ENCODE measurements at places on chromosomes 12 and 14.

DNA sequence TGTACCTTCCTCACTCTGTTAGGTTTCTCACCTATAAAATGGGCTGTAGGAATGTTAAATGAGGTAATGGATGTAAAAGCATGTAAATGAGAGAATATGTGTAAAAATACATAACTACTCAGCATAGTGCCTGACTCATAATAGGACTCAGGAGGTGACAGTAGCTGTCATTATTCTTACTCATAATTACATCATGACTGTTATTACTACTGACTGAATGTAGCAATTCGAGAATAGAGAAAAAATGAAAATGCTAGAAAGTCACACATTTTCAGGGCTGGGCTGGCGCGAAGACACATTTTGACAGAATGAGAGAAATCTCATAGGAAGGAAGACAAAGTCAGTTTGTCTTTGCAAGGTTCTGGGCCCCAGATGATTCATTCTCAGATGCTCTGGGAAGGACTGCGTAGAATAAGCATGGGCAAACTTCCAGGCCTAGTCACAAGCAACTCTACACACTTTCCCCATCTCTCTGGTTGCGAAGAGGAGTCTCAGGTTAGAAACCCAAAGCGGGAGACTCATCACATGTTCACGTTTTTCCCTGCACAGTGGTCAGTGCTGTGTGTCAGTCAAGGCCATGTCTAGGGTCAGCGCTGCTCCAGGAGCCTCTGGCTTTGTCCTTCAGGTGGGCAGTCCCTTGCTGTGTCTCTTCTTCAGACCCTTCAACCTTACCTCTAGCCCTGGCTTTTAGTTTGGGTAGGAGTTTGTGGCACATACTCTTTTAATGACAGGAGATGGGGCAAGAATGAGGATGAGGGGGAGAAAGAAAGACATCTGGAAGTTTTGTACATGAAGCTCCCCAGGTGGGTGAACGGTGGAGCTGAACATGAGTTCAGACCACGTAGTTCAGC, 8.4 kb downstream of the GPRC5A start:
- peak; percentile 43 for DNase-seq

DNA sequence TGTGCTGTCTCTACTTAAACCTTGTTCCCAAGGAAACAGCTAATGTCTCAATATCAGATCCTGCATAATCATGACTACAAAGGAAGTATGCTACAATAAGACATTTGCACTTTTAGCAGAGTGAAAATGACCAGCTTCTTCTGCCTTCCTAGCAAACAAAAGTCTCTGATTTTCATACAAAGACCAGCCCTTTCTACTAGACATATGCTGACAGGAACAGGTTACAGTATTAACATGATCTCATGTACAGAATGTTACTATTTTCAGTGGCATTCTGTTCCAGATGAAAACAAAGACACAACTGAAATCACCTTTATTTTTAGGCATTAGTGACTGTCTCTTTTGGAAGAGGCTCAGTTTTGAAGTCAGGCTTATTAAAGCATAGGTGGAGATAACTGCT, 228.6 kb downstream of the MED13L start:
- DNase-seq: no peak

DNA sequence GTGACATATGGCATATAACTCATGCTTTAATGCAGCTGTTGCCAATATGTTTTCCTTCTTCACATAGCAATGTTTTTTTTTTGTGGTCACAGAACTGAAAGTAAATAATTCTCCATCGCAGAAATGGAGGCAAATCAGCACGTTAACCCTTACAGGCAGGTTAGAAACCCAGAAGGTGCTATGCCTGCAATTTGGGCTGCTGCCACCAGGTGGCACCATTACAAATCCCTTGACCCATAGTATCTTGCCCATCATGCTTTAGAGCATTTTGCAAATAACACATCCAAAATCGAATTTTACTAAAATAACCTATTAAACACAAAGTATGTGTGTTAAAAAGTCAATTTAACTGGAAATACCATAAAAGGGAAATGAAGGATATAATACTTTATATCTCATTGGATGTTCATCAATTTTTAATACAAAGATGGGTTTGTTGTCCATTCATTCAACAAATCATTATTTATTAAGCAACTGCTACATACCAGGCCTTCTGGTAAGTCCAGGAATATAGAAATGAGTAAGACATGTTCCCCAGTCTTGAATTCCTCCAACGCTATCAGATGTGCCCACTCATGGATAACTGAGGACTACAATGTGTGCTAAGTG, 340.1 kb downstream of the GLT1D1 start:
- DNase-seq: no peak

DNA sequence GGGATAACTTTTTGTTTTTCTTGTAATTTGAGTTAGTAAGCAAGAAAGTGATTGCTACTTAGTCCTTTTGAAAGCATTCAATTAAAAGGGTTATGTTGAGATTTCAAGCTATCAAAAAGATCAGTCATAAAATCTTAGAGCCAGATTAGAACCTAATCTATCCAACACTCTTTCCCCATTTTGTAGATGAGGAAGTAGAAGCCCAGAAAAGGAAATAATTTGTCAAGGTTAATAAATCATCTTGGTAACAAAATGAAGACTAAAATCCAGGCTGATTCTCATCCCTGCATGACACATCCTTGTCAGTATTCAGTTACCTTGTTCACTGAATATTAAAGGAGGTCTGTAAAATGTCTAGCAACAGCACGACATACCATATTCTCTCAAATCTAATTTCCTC, 26.5 kb downstream of the PPP1R13B start:
- DNase-seq: no peak

DNA sequence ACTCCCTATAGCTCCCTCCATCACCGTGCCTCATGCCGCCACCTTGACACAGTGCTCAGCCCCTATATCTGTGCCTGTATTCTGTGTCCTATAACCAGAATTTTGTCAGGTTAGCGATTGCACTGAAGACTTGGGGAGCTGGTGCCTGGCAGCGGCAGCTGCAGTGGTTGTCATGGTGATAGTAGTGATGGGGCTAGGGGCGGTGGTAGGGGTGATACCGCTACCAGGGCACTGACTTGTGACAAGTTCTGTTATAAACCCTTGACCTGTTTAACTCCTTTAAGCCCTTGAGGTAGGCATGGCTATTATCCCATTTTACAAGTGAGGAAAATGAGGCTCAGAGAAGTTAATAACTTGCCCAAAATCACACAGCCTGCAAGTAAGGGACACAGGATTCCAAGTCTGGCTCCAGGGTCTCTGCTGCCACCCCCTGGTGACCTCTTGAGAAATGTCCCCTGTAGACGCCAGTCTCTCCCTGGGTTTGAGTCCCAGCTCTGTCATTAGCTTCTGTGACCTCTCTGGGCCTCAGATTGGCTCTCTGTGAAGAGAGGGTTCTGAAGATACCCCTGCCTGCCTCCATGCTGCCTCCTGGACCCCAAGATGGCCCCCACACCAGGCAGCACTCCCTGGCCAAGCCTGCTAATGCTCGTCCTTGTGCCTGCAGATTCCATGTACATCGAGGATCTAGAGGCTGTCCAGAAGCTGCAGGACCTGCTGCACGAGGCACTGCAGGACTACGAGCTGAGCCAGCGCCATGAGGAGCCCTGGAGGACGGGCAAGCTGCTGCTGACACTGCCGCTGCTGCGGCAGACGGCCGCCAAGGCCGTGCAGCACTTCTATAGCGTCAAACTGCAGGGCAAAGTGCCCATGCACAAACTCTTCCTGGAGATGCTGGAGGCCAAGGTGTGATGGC, 121.9 kb downstream of the ESRRB start:
- DNase-seq: no peak

GRCh38 chr14:72810201-72810600, 83.7 kb downstream of the DPF3 start:
- DNase-seq: peak; percentile 47

DNA sequence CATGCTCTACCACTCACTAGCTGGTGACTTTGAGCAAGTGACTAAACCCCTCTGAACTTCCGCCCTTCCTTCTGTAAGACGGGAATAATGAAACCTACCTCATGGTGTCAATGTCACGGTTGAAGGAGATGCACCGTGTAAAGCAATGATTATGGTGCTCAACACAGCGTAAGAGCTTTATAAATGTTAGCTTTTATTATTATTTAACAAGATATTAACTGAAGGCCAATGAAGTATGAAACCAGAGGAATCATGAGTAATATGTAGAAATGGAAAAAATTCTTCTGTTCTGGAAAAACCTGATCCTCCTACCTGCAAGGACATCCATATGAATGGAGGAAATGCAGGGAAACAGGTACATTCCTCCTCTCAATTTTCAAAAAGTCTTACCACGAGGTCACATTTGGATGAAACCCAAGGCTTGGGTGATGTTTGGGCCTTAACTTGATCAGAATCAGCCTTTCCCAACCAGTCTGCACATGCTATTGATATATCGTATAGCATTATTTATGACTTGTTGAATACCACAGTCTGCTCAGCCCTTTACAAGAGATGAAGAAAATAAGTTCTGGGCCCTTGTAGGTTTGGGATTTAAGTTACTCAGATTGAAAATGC, 166.8 kb upstream of the TBX3 start:
- DNase-seq: no peak

- DNase-seq: no peak
Observed at GRCh38 chr14:87799400-87799799, 193.6 kb downstream of the GALC start.

- DNase-seq: no peak
Observed at GRCh38 chr12:109982210-109982609, 14.0 kb downstream of the GIT2 start.

GRCh38 chr12:123057513-123058265, 77.2 kb downstream of the ARL6IP4 start:
- DNase-seq: no peak

DNA sequence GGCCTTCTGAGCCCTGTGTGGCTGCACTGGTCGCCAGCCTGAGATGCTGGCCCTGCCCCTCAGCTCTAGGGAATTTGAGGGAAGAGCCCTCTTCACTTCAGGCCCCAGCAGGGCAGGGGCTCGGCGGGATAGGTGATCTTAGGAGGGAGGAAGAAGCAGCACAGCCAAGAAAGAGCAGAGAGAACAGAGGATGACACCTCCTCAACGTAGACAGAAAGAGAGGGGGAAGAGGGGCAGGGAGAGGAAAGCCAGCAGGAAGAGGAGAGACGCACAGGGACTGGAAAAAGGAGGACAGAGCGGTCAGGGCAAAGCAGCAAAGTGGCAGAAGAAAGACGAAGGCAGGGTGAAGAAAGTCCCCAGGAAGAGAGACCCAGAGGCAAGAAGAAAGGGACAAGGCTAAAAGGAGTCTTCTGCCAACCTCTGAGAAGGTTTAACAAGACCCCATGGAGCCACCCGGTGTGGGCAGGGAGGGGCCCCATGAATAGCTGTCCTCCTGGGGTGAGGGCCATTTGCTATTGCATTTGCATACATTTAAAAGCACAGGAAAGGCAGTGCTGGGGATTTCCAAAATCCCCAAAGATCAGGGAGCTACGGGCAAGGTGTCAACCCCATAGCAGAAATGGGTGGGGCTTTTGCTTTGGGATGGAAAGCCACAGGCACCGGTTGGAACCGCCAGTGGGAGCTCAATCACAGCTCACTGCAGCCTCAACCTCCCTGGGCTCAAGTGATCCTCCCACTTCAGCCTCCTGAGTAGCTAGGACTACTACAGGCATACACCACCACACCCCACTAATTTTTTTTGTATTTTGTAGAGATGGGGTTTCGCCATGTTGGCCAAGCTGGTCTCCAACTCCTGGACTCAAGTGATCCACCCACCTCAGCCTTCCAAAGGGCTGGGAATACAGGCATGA, 22.7 kb downstream of the CMKLR1 start:
- no peak for DNase-seq

- no peak for DNase-seq
Observed at GRCh38 chr14:29444805-29445204, 482.8 kb downstream of the PRKD1 start.

DNA sequence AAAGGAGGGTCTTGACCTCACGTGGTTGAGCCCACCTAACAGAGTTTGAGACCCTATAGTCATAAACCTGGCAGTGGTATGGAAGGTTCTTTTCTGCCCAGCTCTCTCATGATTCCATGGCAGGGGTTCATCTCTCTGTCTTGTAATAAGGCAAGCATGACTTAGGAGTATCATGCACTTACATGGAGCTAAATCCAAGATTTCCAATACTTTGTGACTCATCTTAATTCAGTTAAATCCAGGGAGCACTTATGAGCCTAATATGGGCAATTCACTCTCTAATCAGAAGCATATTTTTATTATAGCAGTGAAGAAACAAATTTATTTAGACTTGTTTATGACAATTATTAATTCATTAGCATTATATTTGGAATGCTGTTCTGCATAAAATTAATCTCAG, 131.8 kb upstream of the CPSF6 start:
- no peak for DNase-seq

GRCh38 chr14:24365600-24366412, 2.2 kb upstream of the NFATC4 start:
- DNase-seq: peak; percentile 69

GRCh38 chr14:76918256-76918781, 92.1 kb downstream of the LRRC74A start:
- no peak for DNase-seq

DNA sequence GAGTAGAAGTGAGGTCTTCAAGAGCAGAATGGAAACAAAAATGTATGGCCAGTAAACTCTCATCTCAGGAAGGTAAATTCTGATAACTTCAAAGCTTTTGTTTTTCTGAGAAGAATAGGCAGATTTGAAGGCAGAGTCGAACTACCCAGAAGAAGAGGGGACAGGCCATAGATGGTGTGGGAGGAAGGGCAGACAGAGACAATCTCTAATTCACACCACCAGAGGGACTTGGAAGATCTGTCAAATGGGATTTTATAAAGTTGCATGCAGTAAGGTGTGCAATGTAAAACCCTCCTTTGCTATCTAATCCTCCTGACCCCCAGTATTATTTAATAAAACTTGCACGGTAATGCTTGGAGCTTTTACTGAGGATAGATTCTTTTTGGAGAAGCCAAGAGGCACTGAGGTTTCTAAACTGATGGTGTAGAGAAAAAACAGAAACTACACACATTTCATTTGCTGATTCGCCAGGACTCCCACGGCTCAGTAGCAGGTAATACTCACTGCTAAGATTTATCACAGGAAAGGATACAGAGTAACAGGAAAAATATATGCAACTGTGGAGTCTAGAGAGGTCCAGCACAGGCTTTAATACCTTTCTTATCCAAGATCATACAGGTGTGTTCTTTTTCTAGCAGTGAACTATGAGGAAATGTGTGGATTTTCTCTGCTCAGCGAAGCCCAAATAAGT, 18.3 kb downstream of the SLC38A2 start:
- no peak for DNase-seq

GRCh38 chr14:68656452-68656851, 136.4 kb downstream of the ZFP36L1 start:
- no peak for DNase-seq

DNA sequence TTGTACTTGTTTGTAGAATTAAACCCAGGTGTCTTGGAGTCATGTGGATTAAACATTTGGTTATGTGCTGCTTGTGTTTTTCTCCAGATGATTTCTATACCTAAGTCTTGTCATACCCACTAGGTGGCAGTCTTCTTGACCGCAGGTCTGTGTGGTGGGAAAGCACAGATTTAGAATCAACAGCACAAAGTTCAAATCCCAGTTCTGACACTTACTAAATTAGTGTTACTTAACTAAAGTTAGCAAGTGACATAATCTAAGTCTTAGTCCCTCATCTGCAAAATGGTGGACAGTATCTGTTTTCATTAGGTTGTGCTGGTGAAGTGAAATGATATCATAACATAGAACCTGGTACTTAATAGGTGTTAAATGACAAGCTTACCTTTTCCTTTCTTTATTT, 151.0 kb upstream of the ARHGAP5 start:
- DNase-seq: no peak

GRCh38 chr12:92394895-92395294, 249.2 kb upstream of the BTG1 start:
- DNase-seq: no peak

All from stimulated activated CD4-positive, alpha-beta T cell treated with anti-CD3 and anti-CD28 coated beads, Interleukin-4, amount 100 ng/mL, for 1 hour (primary cell).